ENCODE measurements at places on chromosomes 7 and 10. TPM values are rescaled to one million over a fixed set of nuclear protein-coding genes. Genes with fewer than 3 reads are reported as not detected.

AKR1C4 gene
- not detected for total RNA-seq

CYP2C18 gene
- not detected for total RNA-seq

ARHGEF35 gene
- total RNA-seq, result under 0.01 TPM

GDF10 gene
- not detected for total RNA-seq

CCL24 gene
- not detected for total RNA-seq

WNT2 gene
- not detected for total RNA-seq

CUTC gene
- 34.2 TPM for total RNA-seq

SPOCK2 gene
- 6.6 TPM for total RNA-seq

FOXI2 gene
- not detected for total RNA-seq

MYPN gene
- total RNA-seq, result under 0.01 TPM

CLDN3 gene
- total RNA-seq, result 1.4 TPM

MUC12 gene
- total RNA-seq, result not detected

NEUROG3 gene
- not detected for total RNA-seq

DENND11 gene
- total RNA-seq, result 76.9 TPM

DENND2A gene
- total RNA-seq, result 1.0 TPM

MGAM2 gene
- total RNA-seq, result not detected

STAM gene
- total RNA-seq, result 12.9 TPM

GDF2 gene
- total RNA-seq, result not detected

ELAPOR2 gene
- total RNA-seq, result 108 TPM

ZNRF2 gene
- total RNA-seq, result 13.4 TPM

FFAR4 gene
- not detected for total RNA-seq

AFAP1L2 gene
- 27.7 TPM for total RNA-seq

FERD3L gene
- not detected for total RNA-seq

VIPR2 gene
- total RNA-seq, result not detected

LLCFC1 gene
- total RNA-seq, result not detected

TMEM196 gene
- not detected for total RNA-seq
